ENCODE measurements at places on chromosomes 16 and 17. TPM values are rescaled to one million over a fixed set of nuclear protein-coding genes. Genes with fewer than 3 reads are reported as not detected.

- DNase-seq, result no peak
Observed at GRCh38 chr16:50781518-50781917, 39.6 kb downstream of the CYLD start.

The C16orf86 gene
- 2.5 TPM for total RNA-seq

DNA sequence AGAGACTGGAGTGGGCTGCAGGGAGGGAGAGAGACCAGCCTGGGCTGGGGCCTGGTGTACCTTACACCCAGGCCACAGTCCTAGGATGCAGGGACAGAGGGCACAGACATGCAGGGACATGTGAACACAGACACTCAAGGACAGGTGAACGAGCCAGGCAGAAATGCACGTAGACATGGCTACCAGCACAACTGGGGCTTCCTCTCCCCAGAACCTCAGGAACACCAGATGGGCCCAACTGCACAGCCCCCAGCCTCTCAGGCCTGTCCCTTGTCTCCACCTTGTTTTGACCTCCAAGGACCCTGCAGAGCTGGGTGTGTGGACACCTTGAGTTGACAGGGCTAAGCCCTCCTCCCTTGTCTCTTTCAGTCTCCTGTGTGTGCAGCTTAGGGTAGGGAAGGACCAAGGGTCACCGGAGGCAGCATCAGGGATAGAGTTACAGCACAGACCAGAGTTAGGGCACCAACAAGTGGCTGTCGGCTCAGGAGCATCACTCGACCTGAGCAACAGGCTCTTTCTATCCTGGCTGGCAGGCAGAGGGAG is 9.2 kb downstream of the SEZ6 start:
- DNase-seq, result no peak

GRCh38 chr16:86893506-86893905 is 315.2 kb downstream of the FOXL1 start:
- DNase-seq, result no peak

DNA sequence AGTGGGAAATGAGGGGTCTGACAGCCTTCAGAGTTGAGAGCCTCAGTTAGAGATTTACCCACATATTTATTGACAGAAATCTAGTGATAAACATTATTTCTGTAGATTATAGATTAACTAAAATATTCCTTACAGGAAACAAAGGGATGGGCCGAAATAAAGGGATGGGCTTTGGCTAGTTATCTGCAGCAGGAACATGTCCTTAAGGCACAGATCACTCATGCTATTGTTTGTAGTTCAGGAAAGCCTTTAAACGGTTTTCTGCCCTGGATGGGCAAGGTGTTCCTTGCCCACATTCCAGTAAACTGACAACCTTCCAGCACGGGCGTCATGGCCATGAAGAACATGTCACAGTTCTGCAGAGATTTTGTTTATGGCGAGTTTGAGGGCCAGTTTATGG is 154.8 kb upstream of the TOM1L1 start:
- DNase-seq, result no peak

DNA sequence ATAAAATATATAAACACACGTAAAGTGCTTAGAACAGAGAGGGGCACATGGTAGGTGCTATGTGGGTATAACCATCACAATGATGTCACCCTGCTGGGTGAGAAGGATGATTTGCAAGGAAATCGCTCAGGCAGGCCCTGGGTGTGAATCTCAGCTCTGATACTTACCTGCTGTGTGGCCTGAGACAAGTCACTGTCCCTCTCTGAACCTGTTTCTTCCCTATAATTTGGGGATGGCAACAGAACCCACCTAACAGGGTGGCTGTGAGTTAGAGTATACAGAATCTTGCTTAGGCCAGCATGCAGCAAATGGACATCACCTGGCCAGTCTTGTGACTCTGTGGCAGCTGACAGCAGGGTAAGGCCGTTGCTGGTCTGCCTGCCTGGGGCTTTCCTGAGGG is 36.6 kb upstream of the ALKBH5 start:
- no peak for DNase-seq

GRCh38 chr16:67137605-67138004 is 13.2 kb downstream of the B3GNT9 start:
- DNase-seq, result no peak

DNA sequence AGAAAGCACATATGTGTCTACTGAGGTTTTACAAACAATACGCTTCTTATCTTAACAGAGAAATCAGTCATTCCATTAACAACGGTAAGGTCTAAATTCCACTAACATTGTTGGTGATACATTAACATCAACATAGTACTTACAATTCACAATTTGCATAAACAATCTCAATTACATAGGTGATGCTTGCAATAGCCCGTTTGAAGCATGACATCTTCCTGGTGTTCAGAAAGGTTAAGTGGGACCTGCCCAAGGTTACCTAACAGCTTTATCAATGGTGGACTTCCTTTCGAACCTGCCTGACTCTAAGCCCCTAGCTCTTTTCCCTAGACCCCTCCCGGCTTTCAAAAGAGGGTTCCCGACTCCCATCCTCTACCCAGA is 699 bp downstream of the FAM222B start:
- no peak for DNase-seq

The KRTAP17-1 gene
- total RNA-seq, result not detected

DNA sequence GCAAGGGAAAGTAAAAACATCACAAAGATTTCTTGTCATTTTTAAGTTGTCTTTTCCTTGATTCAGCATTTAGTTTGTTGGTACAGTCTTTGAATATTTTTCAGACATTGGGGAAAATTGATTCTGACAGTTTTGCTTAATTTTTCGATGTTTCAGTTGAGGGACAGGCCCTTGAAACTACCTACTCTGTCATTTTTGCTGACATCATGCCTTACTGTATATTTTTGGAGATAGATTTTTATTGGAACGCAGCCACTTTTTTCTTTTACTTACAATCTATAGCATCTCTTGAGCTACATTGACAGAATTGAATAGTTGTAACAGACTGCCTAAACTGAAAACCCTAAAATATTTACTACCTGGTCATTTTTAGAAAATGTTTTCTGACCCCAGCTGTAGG is 297.1 kb upstream of the KIF2B start:
- no peak for DNase-seq

The PRSS33 gene
- 0.27 TPM for total RNA-seq

- DNase-seq, result no peak
Observed at GRCh38 chr16:63702981-63703590, 1418.8 kb downstream of the CDH11 start.

The OR2C1 gene
- 0.19 TPM for total RNA-seq

DNA sequence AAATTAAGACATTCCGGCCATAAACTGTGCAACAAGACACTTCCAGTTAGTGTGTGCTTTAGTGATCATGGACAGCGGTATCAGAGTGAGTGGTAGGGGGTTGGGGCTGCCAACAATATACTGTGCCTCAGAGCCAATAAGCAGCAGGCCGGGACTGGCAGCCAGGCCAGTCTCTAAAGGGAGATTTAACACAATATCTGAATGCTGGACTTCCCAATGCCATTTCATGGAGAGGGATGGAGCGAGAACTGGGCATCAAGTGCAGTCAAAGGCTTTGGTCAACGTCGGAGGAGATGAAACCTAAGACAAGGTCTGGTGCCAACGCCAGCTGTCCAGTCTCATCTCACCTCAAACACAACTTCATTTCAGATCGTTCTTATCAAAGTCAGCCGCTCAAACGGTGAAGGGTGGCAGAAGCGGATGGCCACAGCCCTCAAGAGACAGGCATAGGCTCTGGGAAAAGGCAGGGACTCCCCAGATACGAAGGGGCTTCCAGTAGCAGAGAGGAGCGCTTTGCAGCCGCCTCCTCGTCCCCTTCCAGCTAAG is 935 bp downstream of the USP32 start:
- DNase-seq, result no peak

The CHD9 gene
- total RNA-seq, result 67.7 TPM

- no peak for DNase-seq
Observed at GRCh38 chr16:88893127-88893968, 26.9 kb upstream of the PABPN1L start.

- no peak for DNase-seq
Observed at GRCh38 chr16:75207831-75208230, 870 bp upstream of the CTRB2 start.

The PARD6A gene
- 6.4 TPM for total RNA-seq

The BAHCC1 gene
- total RNA-seq, result 36.9 TPM

DNA sequence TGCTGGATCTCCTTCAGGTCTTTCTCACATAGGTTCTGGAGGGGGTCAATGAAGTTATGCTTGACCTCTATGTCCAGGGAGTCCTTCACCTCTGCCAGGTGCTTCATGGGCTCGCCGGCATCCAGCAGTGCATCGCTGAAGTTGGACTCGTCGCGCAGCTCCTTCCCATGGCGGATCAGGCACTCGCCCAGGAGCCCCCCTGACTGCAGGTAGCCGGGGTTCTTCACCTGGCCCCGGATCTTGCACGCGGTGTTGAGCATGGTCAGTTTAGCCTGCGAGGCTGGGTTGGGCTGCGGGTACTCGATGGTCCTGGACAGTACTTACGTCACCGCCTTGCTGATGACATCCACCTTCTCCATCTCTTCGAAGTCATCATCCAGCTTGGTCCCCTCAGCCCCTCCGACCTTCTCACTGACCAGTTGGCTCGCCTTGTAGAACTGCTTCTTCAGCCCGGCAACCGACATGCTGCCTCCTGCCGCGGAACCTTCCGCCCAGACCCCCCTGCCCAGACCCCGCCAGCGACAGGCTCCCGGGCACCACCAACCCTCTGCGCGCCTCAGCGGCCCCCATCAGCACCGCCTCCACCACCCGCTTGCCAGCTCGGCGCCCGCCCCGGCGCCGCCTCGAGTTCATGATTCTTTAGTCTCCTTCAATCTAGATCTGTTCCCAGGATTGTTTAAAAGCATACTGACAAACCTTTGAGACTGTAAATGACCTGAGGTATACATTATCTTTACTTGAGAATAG is 99.8 kb downstream of the KPNA2 start:
- DNase-seq, result no peak

The TOM1L1 gene
- total RNA-seq, result 83.1 TPM

DNA sequence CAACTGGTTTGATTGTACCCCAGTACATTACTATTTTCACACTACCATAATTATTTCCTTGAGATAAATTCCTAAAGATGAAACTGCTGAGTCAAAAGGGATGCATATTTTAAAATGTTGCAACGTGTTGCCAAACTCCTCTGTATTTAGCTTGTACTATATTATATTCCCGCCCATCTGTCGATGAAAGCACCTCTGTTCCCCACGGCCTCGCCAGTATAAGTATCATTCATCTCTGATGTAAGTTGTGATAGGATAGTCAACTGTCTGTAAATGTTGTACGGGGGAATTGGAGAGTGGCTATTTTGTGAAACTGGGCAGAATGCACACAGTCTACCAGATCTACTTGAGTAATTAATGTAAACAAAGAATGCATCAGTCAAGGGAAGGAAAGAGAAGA is 47.7 kb upstream of the TNRC6A start:
- DNase-seq, result no peak

DNA sequence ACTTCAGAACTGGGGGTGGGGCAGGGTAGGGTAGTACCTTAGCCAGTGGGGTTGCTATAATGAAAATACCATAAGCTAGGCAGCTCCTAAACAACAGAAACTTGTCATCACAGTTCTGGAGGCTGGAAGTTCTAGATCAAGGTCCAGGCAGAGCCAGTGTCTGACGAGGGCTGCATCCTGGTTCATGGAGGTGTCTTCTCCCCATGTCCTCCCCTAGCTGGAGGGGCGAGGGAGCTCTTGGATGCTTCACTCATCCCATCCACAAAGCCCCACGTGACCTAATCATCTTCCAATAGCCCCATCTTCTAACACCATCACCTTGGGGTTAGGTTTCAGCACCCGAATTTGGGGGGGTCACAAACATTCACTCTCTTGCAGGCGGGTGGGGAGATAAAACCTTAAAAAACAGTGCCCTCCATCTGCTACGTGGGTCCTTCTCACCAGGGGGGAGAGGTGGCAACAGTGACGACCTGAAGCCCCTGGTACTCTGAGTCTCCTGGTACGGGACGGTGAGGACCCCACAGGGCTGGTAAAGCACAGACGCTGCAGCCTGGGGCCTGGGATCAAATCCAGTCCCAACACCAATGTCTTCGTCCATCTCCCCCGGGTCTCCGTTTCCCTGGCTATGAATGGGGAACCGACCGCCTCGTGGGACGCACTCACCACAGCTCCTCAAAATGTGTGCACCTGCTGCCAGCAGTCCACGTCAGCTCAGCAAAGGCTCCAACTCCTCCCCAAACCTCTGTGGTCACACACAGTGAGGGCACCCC is 22.8 kb downstream of the RAB40B start:
- no peak for DNase-seq

DNA sequence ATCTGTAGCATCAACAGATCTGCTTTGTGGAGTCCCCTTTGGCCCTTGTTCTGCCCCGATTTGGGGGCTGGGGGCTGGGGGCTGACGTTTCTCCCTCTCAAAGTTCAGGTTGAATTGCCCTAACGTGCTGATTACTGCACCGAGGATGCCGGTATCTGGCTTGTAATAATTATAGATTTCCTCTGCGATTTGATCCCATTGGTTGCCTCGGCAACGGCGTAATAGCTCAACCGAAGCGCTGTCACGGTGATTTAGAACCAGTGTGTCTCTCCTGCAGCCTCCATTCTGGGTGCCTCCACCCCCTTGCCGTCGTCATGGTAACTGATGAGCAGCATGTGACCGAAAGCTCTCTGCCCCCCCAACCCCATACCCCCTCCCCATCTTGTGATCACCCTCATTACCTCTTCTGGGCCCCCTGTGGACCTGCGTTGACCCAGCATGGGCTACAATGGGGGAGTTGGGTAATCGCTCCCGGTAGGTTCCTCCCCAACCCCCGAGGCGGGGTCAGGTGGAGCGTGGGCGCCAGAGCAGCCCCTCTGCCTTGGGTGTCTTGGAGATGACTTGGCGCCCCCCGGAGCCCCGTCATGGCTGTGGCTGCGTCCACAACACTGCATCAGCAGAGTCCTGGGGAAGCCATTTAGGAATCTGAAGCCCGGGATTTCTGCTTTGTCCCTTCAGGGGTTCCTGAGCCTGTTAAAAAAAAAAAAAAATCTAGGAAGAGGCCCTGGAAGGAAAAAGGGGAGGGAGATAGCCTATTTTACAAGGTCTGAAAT is 38.4 kb downstream of the ABAT start:
- DNase-seq, result no peak

The KRT28 gene
- not detected for total RNA-seq

- DNase-seq, result no peak
Observed at GRCh38 chr17:34095106-34095505, 160.0 kb upstream of the CCL2 start.

DNA sequence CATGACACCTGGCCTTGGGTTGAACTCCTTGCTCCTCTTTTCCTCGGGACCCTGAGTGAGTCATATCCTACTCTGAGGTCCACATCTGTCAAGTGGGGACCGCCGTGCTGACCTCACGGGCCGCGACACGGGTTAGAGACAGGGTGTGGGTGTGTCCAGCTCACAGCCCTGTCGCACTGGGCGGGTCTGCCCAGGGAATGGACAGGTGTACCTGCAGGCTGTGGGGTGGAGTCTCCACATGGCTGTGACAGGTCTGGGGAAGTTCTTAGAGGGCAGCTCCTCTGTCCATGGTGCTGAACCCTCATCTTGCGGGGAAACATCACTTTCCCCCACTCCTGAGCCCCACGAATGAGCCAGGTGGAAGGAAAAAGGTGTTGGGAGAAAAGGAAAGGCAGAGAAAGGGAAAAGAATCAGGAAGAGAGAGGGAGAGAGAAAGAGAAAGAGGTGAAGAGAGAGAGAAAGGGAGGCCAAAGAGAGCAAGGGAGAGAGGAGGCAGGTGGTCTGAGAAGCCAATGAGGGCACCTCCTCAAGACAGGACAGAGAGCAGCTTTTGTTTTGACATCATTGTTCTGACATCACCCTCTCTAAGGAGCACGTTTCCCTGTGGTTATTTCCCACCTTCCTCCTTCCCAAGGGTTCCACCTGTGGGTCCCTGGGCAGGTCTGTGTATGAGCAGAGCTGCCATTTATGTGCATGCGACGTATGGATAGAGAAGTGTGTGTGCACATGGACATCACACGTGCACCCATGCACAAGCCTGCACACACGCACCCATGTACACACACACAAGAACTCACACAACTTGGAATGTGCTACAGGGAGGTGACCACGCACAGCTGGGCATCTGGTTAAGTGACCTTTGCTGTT is 32.6 kb upstream of the CBFA2T3 start:
- peak; percentile 56 for DNase-seq
